Peyer's patch (tissue), 4 donors: ENCODE measurements at places on chromosomes 4 and X. TPM values are rescaled to one million over a fixed set of nuclear protein-coding genes. Genes with fewer than 3 reads are reported as not detected.

DNA sequence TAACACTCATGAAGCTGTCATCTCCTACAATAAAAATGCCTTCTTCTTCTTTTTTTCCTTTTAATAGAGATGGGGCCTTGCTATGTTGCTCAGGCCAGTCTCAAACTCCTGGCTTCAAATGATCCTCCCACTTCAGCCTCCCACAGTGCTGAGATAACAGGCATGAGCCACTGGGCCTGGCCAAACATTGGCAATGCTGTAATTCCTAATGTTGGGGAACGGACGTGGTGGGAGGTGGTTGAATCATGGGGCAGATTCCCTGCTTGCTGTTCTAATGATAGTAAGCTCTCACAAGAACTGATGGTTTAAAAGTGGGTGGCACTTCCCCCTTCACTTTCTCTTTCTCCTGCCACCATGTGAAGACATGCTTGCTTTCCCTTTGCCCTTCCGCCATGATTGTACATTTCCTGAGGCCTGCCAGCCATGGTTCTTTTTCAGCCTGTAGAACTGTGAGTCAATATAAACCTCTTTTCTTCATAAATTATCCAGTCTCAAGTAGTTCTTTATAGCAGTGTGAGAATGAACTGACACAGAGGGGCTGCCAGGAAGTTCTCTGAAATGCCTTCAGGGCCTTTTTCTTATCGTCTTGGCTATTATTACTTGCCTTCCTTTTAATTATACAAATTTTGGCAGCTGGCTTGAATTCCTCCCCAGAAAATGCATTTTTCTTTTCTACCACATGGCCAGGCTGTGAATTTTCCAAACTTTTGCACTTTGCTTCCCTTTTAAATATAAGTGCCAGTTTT is 93.0 kb downstream of the CENPC start:
- no peaks in the 10 kb centered on the region for H3K36me3 ChIP-seq
- H3K4me3 ChIP-seq: no peak overlapping the region
- no peaks in the 10 kb centered on the region for H3K4me1 ChIP-seq

DNA sequence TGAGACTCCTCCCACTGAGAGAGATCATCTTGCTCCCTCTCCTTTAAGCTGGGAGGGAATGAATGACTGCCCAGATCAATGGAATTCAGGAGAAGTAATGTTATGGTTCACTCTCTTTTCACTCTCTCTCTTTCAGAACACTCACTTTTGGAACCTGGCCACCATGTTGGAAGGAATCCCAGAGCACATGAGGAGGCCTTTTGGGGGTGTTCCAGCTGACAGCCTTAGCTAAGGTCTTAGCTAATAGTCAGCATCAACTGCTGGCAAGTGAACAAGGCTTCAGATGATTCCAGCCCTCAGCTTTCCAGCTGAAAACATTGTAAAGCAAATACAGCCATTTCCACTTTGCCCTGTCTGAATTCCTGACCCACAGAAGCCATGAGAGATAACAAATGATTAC is 124.0 kb upstream of the CLNK start:
- no peak overlapping the region for H3K27ac ChIP-seq
- H3K36me3 ChIP-seq: no peaks in the 10 kb centered on the region

DNA sequence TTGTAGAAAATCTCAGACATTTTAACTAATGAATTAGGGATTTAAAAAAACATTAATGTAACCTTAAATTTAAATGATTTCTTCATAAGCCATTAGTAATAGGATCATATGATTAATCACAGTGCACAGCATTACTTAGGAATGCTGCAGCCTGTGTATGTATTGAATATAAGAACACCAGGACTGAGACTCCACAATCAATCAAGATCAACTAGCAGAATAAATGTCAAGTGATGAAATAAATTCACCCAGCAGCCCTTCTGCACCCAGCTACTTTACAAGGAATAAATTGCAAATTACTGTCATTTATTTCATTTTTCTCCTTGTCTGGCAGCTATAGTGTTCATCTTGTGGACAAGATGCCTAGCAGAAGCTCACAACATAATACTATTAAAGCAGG is 46.5 kb downstream of the NEIL3 start:
- no peak for DNase-seq
- no peak overlapping the region for H3K4me3 ChIP-seq
- H3K27ac ChIP-seq: no peak overlapping the region
- no peaks in the 10 kb centered on the region for H3K4me1 ChIP-seq
- H3K36me3 ChIP-seq: no peaks in the 10 kb centered on the region

DNA sequence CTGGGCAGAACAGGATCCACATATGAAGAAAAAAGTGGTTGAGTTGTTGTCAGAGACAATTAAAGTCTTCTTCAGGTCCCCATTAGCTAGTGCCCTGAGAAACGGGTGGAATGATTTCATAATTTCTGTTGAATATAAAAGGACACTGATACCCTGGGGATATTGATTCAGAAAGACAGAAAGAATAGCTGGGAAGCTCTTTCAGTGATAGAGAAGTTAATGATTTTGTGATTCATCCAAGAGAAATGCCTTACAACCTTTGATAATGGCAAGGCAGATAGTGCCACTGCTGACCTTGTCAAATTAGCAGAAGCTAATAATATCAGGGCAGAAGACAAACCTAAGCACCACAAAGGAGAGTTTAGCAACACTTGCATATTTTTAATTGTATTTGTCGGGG is 37.9 kb downstream of the UNC5C start:
- H3K36me3 ChIP-seq: no peaks in the 10 kb centered on the region
- H3K4me1 ChIP-seq: no peaks in the 10 kb centered on the region
- H3K27ac ChIP-seq: no peak overlapping the region

The MAOB gene
- total RNA-seq: 49.5 TPM

The F8A3 gene
- 17.5 TPM for total RNA-seq

The NPY5R gene
- not detected for total RNA-seq

The NPY1R gene
- 1.8 TPM for total RNA-seq

The HELT gene
- total RNA-seq: not detected
